SK-MEL-5 (cell line): ENCODE measurements at places on chromosomes 11 and 22. TPM values are rescaled to one million over a fixed set of nuclear protein-coding genes. Genes with fewer than 3 reads are reported as not detected.

Gene ROBO4
- total RNA-seq: not detected in 2 replicates

DNA sequence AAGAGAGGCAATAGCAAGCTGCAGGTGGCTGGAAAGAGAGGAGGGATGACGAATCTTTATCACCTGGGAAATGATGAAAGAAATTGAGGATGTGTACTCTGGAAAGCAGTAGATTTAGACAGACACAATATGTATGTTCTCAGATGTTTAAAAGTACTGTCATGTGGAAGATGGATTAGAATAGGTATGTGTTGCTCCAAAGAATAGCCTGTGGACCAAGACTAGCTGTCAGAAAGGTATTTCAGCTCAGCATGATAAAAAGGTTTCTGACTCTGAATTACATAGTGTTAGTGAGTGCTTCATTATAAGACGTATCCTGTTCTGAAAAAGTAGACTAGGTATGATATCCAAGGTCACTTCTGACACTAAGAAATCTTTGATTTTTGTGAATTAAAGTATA lies 322.4 kb downstream of the CNTN5 start:
- no peak for DNase-seq

GRCh38 chr11:745428-745827 lies 1.8 kb upstream of the TALDO1 start:
- no peak for DNase-seq

Gene IL17REL
- not detected in 2 replicates for total RNA-seq

- no peak for DNase-seq
These were observed 7.1 kb upstream of the LRRC55 start for GRCh38 chr11:57174656-57175055.
